Stimulated activated CD8-positive, alpha-beta memory T cell treated with anti-CD3 and anti-CD28 coated beads, Interleukin-7, amount 100 ng/mL, for 24 hours (primary cell): ENCODE measurements at places on chromosomes 2 and 18.

GRCh38 chr18:68391801-68392200 lies 323.1 kb downstream of the TMX3 start:
- DNase-seq: no peak

GRCh38 chr2:195925120-195925519 lies 143.5 kb downstream of the DNAH7 start:
- no peak for DNase-seq

GRCh38 chr2:1663621-1664020 lies 80.7 kb downstream of the PXDN start:
- no peak for DNase-seq

- no peak for DNase-seq
Observed at GRCh38 chr2:106638043-106638442, 150.9 kb downstream of the CD8B2 start.
